ENCODE measurements at places on chromosomes 3 and 15.

DNA sequence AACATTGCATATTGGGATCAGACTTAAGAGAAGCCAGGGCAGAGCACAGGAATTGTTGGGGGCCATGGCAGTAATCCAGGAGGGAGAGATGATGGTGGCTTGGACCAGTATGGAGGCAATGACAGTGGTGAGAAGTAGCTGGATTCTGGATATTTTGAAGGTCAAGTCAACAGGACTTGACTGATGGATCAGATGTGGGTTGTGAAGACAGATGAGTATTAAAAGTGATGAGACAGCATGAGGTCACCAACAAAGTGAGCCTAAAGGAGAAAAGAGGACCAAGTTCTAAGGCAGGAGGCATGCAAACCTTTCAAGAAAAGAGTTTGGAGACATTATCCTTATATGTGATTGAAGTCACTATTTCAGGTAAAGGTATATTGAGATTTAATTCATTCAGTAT lies 56.6 kb upstream of the TIPARP start:
- no peak for DNase-seq

- DNase-seq, result no peak
These were observed 46.2 kb downstream of the CHL1 start for GRCh38 chr3:242602-243355.

DNA sequence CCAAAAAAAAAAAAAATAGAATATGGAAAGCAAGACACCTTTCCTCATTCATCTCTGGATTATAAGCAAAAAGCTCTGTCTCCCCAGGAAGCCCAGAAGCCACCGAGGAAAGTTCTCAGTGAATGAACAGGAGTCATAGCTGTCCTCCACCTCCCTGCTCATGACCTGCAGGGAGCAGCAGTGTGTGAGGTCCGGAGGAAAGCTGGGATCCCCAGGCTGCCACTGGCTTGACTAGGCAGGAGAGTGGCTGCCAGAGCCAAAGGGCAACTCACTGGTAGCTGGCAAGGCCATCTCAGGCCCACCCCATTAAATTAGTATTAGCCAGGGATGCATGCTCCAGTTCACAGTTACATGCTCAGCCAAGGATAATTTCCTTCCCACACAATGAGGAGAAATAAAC lies 191.6 kb upstream of the STT3B start:
- DNase-seq, result no peak

DNA sequence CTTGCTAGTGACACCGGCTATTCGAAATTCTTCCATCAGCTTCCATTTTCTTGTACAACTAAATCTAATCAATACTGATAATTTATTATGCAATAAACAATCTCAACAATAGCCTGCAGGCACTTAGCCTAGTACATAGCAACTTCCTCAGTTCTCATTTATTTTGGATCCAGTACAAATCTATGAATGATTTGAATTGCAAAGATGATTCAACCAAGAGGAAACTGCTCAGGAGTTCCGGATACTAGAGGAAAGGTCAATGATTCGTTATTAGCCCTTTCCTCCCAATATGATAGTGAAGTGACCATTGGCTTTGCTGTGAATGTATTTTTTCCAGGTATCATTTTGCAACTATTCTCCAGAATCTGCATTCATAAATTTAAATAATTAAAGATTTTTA lies 827.0 kb downstream of the CADM2 start:
- no peak for DNase-seq

DNA sequence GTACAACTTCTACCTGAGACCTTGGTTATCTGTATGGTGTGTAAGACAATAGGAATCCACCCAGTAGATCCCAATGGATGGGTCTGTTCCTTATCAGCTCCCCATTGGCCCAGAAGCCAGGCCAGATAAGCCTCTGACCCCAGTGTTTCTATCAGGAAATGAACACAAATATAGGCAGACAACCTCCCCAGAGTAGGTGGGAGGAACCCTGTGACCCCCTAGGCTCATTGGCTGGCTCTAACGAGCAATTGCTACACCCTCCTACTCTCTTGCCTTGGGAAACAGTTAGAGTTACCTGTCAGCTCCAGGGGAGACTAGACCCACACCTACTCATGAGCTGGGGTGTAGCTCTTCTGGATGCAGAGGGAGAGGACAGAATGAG lies 299.9 kb downstream of the UACA start:
- DNase-seq, result no peak

DNA sequence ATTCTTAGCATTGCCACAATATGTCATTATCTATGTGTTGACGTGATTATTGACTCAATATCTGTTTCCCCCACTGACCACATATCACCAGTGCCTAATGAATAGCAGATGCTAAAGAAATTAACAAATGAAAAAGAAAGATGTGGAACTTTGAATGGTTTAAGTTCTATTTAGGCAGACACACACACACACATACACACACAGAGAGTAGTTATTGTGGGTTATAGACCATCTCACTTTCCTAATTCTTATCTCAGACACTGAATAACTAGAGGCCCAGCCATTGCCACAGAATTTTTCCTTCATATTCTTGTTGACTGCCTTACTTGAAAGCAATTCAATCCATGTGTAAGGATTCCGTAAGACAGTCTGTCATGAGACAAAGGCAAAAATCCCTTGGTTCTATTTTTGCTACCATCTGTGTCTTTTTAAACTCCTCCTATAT lies 61.9 kb upstream of the PHLDB2 start:
- no peak for DNase-seq

- no peak for DNase-seq
These were observed 235.9 kb upstream of the ST8SIA2 start for GRCh38 chr15:92157666-92158298.

- no peak for DNase-seq
These were observed 3.6 kb upstream of the OR5K4 start for GRCh38 chr3:98350082-98350481.

Data from cerebellum (tissue), 4 donors.